ENCODE measurements at places on chromosomes 4 and X.

DNA sequence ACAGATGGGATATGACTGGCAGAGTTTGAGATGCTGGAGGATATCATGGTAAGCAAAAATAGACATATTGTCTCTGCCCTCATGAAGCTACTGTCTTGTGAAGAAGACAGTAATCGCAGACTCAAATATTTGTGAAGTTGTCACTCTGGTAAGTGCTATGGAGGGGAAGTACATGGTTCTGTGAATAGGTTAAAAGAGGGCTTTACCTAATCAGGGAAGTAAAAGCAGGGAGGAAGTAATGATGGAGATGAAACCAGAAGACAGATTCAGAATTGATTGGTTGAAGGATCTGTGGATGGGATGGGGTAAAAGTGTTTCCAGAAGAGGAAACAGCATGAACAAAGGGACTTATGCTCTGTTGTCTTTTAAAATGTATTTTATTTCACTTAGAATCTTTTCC lies 19.3 kb upstream of the MAGED1 start:
- no peak for DNase-seq

GRCh38 chr4:183876268-183876934 lies 28.7 kb upstream of the STOX2 start:
- DNase-seq = no peak

DNA sequence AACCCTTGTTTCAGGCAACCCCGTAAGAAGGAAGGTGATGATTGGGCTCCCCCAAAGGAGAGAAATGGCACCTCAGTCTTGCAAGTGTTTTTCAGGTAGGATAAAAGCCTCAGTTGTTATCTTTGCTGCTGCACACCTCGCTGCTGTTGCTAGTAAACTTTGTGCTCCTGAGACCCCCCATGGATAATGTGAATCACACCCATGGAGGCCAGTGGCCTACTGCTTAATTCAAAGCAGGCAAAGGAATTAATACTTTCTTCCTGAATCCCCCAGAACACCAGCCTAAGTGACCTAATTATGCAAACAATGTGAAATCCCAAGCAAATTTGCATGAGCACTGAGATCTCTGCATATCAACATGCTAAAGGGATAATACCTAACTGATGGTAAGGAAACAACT lies 337.5 kb downstream of the GRIA2 start:
- DNase-seq = no peak

- DNase-seq = no peak
Measured at GRCh38 chr4:88188738-88189417, 30.4 kb upstream of the ABCG2 start.

DNA sequence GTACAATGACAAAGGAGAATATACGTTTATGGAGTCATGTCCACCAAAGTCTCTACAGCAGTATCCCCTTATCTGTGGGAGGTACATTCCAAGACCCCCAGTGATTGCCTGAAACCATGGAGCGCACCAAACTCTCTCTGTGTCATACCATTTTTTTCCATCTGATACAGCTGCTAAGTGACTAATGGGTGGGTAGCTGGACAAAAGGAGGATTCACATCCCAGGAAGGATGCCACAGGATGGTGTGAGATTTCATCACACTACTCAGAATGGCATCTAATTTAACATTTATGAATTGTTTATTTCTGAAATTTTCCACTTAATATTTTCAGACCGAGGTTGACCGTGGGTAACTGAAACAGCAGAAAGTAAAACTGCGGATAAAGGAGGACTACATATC lies 49.8 kb upstream of the AGA start:
- DNase-seq = no peak

DNA sequence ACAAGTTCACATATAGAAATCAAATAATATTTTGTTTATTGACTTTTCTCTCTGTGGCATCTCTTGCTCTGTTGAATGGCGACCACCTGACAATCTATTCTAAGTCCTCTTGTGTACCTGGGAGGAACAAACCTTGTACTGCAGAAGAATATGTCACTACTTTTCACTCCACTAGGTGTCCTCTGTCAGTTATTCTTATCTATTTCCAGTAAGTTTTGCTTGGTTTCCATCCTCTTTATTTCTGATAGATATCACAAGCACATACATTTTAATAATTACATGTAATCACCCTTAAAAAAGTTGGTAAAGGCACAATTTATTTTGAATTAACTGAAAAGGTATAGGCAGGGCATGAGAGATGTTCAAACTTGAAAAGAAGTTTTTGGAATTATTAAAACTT lies 238.4 kb downstream of the SNCA start:
- no peak for DNase-seq

GRCh38 chrX:119682019-119682989 lies 10.7 kb downstream of the SEPTIN6 start:
- DNase-seq = no peak

GRCh38 chr4:169092889-169093522 lies 83.0 kb upstream of the CBR4 start:
- DNase-seq = no peak

DNA sequence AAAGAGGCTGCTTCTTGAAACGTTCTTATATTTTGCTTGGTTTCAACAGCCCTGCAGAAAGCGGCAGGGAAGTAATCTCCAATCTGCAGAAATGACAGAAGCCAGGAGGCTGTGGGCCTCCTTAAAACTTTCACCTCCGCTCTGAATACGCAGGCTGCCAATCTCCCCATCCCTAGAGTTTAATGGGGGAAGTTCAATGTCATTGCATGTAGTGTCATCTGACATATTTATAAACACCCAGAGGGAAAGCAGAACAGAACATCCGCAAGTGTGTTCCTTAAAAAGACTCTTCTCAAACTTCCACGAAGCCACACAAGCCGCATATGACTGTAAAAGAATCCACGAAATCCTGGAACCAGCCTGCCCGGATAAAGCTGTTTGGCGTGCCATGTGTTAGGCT lies 148.8 kb upstream of the TBL1X start:
- no peak for DNase-seq

DNA sequence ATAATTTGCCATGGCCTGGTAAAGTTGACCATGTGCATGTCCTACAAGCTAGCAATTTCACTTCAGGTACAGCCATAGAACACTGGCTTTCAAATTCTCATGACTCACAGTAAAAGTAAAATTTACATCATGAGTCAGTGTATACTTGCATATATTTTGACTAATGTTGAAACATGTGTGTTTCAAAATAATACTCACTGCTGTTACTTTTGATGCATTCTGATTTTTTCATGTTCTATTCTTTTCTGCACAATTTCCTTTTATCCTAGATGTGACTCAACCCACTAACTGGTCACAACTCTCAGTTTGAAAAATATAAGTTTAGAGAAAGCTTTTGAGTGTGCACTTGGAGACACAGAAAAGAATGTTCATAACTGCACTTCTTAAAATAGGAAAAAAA lies 365.7 kb downstream of the FGF13 start:
- no peak for DNase-seq

DNA sequence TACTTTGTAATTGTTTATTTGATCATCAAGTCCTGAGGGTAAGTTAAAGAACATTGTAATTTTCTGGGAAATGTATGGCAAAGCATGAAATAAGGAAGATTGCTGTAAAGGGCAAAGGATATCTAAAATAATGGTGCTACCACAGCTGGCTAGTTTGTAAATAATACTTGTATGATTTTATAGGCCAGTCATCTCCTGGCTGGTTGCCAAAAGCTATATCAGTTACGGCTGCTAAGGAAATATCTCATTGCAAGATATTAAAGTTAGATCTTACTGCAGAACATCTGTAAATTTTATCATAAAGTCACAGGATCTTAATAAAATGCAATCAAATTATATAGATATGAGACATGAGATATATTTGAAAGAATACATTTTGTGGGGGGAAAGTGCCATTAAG lies 150.8 kb upstream of the CXCL13 start:
- no peak for DNase-seq

GRCh38 chr4:26217481-26217880 lies 103.3 kb upstream of the RBPJ start:
- DNase-seq = no peak

GRCh38 chr4:53694666-53695065 lies 103.4 kb upstream of the LNX1 start:
- no peak for DNase-seq

- no peak for DNase-seq
Measured at GRCh38 chr4:11564021-11564420, 135.3 kb upstream of the HS3ST1 start.

DNA sequence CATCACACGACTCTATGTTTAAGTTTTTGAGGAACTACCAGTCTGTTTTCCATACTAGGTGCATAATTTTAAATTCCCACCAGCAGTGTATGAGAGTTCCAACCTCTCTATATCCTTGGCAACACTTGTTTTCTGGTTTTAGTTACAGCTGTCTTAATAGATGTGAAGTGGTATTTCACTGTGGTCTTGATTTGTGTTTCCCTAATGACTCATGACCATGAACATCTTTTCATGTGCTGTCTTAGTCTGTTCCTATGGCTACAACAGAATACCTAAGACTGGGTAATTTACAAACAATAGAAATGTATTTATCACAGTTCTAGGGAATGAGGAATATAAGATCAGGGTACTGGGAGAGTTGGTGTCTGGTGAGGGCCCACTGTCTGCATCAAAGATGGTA lies 51.5 kb upstream of the GPR78 start:
- DNase-seq = no peak

- DNase-seq = no peak
Measured at GRCh38 chrX:123731987-123732669, 724 bp downstream of the THOC2 start.

DNA sequence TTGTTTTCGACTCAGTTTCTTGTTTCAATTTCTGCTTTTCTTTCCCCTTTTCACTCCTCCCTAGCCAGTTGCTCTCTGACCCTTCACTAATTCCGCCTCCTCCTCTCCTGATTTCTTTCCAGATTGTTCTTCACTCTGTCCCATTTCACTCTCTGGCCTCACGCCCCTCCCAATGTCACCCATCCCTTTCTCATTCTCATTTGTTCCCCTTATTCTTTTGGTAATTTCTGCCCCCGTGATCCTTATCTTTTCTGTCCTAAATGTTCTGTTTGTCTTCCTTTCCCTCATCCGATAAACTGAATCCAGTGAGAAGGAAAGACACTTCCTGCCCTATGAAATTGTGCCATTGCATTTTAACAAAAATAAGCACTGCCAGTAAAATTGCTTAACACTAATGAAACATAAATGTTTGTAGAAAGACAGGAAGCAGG lies 94.5 kb upstream of the RASGEF1B start:
- DNase-seq = no peak

DNA sequence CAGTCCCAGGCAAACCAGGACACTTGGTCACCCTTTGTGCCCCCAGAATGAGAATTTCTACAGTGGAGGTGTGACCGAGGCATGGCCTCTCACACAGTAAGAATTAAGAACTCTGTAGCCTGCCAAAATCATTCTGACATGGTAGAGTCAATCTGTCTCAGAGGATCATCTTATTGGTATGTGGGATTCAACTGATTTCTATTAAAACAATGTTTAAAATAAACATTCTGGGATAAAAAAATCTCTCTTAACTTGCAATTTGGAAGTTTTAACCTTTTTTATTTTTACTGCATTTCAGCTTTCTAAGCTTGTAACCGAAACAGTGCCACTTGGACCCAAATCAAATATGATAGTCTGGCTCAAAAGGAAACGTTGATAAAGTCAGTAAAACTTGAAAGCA lies 165.4 kb upstream of the LDB2 start:
- DNase-seq = no peak

DNA sequence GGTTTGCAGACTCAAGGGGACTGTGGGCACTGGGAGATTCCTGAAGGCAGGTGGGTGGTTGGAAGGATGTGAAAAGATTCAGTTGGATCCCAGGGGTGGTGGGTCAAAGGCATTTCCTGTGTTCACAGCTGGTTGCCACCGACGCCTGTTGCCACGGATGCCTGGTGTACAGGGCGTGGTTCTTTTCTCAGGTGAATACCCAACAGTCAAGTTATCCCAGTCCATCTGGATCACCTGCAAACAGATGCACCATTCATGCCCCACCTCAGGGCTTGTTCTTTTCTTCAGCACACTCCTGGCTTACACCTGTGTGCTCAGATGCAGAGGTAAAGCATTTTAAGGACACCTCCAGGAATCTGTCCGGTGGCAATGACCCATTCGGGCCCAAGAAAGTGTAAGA lies 55.8 kb upstream of the SHOX start:
- no peak for DNase-seq

DNA sequence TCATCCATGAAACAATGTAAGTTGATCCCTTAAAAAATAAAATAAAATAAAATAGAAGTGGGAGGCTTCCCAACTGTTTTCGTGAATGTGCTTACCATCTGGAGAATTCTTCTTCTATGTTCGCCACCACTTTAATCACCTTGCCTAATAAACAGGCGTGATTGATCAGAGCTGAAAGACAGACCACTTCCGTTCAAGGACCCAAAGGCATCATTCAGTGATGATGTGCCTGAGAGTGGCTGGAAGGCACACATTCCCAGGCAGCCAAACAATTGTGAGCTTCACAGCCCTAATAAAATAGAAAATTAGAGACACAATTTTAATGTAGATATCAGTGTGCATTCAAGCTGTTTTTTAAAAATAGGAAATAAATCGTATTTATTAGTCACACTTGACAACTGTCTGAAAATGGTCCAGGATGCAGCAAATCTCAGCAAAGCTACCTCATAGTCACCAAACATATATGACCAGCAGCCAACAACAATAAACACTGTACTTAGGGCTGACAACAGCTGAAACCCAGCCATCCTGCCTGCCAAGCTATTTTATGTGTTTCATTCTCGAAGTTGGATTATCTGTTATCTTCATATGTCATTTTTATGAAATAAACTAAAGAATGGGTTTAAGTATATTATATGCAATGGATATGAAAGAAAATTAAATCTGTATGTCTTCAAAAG lies 163.2 kb upstream of the FAM9B start:
- DNase-seq = no peak

DNA sequence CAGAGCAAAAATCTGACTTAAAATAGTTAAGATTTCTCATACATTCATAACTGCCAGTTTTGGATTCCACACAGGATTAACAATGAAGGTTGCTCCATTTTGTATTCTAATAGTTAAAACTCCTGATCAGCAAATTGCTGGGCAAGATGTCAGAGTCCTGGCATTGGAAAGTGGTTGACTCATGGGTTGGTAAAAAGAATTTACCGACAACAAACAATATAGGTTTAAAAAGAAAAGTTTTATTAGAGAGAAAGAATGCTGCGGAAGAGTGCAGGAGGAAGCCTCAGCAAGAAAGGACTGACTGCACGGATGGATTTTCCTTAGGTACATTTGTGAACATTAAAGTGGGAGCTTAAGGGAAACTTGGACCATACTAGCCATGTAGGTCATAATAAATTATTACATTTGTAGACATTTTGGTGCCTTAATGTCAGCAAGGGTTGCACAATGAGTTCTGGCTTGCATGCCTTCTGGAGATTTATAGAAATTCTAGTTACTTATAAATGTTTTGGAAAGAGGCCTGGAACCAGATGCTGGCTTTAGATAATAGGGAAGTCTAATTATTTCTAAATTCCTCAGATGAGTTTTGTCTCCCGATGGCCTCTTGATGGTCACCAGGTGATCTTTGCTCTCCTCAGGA lies 25.4 kb upstream of the IL2 start:
- no peak for DNase-seq

- peak; percentile 3 for DNase-seq
Measured at GRCh38 chrX:112642349-112642748, 37.4 kb downstream of the LHFPL1 start.

DNA sequence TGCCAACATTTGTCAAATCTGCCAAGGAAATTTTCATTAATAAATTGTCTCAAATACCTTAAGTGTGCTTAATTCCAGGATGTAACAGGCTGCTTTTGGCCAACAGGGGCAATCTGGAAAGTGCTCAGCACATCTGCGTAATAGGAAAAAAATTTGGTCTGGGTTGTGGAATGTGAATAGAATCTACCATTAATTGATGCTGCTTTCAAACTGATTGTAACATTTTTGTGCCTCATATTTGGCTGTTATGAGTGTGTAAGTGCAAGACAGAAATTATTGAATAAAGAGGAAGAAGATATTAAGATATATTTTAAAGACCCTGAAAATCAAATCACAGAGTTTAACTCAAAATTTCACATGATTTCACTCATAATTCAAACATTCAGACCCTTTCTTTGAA lies 41.1 kb downstream of the REELD1 start:
- no peak for DNase-seq
